ENCODE measurements at places on chromosomes 1 and 21.

- DNase-seq = no peak
Measured at GRCh38 chr21:25906587-25906986, 171.8 kb downstream of the GABPA start.

DNA sequence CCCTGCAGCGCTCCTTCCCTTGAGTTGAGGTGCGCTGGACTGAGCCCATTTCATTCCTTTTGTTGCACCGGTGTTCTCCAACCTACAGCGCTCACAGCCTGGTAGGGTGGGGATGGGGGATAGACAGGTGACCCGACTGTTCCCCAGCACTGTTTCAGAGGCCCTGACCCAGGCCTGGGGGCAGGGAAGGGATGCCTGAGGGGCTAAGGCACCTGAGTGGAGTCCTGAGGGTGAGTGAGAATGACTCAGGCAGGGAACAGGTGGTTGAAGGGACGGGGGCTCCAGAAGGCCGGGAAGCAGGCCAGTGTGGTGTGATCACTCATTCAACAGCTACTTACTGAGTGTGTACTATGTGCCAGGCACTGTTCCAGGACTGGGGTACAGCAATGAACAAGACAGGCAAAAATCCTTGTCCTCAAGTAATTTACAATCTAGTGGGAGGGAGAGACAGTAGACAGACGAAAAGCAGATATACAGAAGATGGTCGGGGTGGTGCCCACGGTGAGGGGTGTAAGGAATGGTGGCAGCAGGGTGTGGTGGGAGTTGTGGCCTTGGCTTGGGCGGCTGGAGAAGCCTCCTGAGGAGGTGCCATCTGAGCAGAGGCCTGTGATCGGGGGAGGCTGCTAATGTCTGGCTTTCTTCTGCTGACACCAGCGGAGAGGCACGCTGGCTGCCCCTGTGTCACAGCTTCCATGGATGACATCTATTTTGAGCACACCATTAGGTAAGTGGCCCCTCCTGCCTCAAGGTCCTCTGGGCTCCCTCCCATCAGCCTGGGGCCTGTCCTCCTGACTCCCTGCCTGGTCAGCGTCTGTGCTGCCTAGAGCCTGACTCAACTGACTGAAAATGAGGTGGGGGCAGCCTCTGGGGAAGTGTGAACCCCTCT is 37.4 kb downstream of the ACOT11 start:
- DNase-seq = no peak

- no peak for DNase-seq
Measured at GRCh38 chr21:31479714-31480113, 135.7 kb upstream of the TIAM1 start.

DNA sequence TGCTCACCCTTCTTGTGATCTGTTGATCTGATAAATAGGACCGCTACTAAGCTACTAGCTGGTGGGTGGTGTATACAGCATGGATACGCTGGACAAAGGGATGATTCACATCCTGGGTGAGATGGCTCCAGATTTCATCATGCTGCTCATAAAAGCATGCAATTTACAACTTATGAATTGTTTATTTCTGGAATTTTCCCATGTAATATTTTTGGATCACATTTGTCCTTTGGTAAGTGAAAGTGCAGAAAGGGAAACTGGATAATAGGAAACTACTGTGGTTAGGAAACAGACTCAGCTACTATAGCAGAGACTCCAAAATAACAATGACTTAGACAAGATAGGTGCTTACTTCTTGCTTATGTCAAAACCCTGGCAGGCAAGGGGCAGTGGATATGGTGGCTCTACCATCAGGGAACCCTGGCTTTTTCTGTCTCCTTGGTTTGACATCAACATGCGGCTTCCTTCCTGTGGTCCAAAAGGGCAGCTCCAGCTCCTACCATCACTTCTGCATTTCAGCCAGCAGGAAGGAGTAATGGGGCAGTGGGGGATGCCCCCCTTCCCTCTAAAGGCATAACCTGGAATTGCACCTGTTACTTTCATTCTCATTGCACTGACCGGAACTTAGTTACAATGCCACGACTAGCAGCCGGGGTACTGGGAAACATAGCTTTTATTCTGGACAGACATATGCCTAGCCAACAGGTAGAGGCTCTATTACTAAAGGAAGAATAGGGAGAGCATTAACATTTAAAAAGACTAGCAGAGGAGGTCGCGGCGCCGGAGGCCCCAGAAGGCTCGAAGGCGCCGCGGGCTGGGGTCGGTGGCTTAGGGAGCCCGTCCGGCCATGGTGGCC is 13.8 kb upstream of the AK2 start:
- DNase-seq = no peak

GRCh38 chr1:95438218-95438948 is 204.4 kb downstream of the RWDD3 start:
- no peak for DNase-seq

DNA sequence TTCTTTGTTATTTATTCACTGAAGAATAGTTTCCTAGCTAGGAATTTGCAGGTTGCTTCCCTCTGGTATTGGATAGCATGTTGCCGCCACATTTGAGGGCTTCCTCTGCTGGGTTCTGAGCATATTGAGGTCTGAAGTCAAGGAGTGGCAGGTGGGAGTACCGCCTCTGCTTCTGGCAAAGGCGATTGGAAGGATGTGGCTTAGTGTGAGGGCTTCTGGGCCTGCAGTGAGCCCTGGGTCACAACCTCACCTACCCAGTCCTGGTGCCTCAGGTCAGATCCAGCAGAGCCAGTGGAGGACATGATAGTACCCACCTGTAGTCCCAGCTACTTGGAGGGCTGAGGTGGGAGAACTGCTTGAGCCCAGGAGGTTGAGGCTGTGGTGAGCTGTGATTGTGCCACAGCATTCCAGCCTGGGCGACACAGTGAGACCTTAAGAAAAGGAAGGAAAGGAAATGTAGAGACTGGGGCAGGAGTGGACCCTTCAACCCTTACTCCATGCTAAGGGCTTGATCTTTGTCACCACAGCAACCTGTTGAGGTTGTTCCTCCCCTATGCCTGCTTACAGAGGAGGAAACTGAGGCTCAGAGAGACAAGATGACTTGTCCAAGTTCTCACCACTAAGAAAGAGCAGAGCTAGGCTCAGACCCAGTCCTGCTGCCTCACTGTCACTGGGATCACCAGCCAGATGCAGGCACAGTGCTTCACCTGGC is 22.8 kb downstream of the A3GALT2 start:
- no peak for DNase-seq

- DNase-seq = no peak
Measured at GRCh38 chr21:42022906-42023305, 12.7 kb upstream of the ZBTB21 start.

DNA sequence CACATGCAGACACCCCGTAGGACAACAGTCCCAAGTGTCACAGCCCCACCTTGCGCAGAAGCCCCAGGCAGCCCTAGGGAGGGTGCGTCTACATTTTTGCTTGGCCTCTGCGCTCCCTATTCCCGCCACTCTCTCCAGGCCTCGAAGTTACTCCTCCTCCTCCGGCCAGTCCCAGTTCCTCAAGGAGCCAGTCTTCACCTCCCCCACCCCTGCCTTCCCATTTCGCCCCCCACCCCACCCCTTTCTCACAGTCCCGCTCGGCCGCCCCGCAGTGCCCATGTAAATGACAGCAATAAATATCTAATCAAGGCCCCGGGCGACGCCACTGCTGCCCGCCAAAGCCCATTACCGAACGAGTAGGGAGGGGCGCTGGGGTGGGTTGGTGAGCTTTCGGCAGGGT is 3.2 kb downstream of the DMBX1 start:
- DNase-seq = no peak

DNA sequence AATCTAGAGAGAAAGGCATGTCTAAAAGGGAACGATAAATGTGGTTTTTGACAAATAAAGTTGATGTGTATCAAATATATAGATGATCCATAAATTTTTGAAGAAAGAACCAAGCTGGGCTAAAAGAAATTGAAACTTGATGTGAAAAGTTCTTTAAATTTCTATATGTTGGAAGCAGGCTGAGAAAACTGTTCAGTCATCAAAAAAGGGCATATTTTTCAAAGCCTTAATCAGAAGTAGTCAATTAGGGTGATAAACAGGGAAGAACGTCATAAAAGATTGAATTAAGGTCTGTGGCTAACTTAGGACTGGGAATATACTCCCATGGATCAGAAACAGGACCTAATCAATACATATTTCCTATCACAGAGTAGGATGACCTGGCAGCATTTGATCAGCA is 211.4 kb upstream of the ZRANB2 start:
- DNase-seq = no peak

DNA sequence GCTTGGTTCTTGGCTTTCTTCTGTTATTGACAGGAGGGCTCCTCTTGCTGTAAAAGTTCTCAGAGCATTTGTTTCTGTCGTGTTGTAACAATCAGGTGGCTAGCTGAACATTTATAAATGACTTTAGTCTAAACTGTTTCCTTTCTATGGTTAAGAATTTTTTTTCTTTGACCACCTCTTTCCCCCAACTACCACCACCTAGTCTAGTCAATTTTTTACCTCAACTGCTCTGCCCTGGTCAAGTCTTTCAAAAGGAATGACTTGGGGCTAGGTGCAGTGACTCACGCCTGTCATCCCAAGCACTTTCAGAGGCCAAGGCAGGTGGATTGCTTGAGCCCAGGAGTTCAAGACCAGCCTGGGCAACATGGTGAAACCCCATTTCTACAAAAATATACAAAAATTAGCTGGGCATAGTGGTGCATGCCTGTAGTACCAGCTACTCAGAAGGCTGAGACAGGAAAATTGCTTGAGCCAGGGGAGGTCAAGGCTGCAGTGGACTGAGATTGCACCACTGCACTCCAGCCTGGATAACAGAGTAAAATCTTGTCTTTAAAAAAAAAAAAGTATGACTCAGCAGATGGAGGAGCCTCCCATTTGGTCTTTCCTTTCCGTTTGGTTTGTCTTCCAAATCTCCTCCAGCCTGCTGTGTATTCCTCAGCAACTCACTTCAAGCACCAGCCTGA is 40.7 kb downstream of the MAP3K21 start:
- no peak for DNase-seq

Data from renal pelvis (tissue), 12 donors.